Activated T-cell treated with anti-CD3 and anti-CD28 coated beads, Interleukin-2, amount 50 U/mL, for 24 hours (primary cell): ENCODE measurements at places on chromosomes 7 and 10.

- no peak for DNase-seq
Measured at GRCh38 chr10:112984756-112985155, 34.7 kb downstream of the TCF7L2 start.

DNA sequence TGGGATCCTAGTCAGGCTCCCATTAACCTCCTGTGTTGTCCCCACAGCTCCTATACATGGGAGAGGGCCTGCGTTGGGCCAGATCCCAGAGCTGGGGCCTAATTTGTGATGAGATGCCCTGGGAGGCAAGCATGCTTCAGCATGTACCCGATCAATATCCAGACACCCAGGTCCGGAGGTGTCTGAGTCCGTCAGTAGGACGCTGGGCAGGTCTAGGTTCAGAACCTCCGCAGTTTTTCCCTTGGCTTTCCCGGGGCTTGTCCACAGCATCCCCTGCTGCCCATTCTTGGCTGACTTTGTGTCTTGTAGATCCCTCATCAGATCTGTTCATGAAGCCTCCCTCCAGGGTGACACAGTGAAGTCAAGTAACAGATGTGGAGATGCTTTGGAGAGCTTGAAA, 32.7 kb upstream of the RBAK start:
- no peak for DNase-seq

GRCh38 chr7:80107278-80107677, 27.4 kb upstream of the GNAI1 start:
- DNase-seq, result no peak

DNA sequence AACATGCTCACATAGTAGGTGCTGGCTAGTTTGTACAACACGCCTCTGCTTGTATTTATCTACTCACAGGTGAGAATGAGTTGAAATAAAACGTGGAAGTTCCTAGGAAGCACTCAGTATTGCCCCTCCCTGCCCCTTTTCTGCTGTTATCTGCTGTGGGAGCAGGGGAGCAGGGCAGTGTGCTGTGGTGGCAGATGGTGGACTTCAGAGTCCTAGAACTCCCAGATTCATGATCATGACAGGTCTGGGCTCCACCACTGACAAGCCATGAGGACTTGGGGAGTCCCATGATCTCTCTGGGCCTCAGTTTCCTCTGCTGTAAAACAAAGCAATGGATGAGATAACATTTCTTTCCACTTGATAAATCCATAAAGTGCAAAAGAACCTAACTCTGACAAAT, 11.6 kb upstream of the PRKCQ start:
- DNase-seq, result no peak

DNA sequence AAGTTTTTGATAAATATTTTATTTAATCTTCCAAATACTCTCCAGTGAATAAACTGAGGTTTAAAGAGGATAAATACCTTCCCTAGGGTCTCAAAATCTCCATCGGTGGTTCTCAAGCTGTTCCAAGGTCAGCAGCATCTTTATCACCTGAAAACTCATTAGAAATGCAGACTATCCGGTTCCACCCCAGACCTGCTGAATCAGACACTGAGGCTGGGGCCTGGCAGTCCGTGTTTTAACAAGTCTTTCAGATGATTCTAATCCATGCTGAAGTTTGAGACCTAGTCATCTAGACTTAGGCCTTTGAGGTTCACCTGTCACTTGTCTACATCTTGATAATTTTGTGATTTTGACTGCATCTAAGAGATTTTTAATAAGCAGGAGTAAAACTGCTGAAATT, 37.5 kb downstream of the PLEKHA8 start:
- DNase-seq, result no peak

DNA sequence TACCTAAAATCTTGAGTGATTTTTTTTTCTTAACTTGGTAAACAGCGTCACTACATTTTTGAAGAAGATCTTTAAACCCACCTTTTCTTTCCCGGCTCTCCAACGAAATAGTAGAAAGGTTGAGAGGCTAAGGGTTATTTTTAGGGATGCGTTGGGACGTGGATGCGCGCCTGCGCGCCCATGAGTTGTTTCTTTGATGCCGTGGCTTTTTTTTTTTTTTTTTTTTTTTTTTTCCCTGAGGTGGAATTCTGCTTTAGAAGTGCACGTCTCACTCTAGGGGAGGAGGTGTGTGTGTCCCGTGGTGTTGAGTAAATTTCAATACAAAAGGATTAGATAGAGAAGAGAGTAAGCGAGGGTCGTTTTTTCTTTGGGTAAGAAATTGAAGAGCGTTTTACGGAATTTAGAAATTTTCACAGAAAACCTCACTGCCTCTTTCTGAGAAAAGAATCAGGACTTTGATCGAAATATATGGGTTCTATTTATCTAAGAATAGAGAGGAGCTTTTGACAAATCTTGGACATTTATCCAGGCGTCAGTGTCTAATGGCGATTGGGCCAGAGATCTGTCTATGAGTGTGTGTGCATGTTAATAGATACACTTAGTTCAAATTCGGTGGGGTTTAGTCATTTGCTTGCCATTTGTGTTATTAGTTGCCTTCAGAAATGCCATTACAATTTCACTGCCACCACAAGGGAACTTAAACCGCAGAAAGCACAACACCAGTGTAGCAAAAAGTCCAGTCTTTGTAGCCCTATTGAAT, 1.2 kb upstream of the SP8 start:
- no peak for DNase-seq

DNA sequence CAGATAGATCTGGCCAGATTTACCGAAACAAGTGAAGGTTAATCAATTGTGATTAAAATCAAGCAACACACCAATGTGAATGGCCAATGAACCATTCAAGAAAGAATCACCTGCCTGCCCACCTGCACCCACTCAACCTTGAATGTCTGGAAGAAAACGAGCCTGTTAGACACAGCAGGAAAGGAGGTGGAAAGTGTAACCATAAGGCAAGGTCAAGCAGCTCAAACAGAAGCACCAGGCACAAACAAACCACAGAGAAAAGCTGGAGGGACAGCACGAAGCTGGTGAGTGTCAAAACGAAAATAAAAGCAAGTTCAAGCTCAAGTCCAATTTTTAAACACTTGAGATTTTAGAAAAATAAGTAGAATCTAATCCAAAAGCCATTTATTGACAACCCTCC, 64.9 kb downstream of the STEAP1B start:
- no peak for DNase-seq

GRCh38 chr7:105910172-105910571, 33.8 kb upstream of the ATXN7L1 start:
- no peak for DNase-seq

GRCh38 chr7:70790215-70791073, 341.5 kb upstream of the GALNT17 start:
- DNase-seq, result no peak

DNA sequence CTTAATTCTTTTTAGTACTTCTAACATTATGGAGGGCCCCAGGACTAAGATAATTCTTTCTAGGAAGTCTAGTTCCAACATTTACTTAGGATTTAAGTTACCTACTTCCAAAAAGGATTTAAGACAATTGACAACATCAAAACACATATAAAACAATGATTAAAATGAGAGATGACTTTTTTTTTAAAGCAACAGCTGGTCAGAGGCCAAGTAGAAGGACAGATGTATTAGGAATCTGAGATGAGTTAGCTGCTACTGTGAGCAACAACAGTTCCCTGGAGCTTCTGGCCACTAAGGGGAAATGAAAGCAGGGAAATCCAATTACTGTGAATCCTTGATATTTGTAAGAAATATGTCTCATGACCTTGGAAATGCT, 222.3 kb downstream of the PHTF2 start:
- DNase-seq, result no peak
